ENCODE measurements at places on chromosomes 3 and 15.

GRCh38 chr15:62413786-62414185 lies 248.7 kb upstream of the C2CD4B start:
- no peak for DNase-seq

GRCh38 chr15:90959894-90960293 lies 5.2 kb downstream of the RCCD1 start:
- no peak for DNase-seq

- no peak for DNase-seq
Observed at GRCh38 chr15:91369823-91370222, 269.8 kb downstream of the SV2B start.

DNA sequence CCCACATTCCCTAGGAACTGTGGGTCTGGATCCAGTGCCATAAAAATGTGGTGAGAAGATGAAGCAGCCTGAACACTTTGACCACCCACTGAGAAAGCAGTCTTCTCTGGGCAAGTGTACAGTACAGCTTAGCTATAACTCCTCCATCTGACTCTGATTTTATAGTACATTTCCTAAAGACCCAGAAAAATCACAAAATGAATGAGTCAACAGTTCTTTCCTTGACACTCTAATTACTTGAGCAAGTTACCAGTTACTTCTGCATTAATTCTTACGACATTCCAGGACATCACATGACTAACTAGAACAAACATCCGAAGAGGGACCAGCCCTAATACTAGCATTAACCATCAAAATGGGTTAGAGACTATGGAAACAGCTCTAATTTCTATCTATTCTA lies 148.1 kb upstream of the PEX5L start:
- DNase-seq = no peak

- peak; percentile 42 for DNase-seq
Observed at GRCh38 chr3:51974963-51975851, at the start of gene ABHD14A. TSS of gene ABHD14A (plus strand) at chr3:51975064. CDS start at chr3:51975136, 72 bp downstream.

GRCh38 chr3:124577494-124578167 lies 152.6 kb upstream of the UMPS start:
- no peak for DNase-seq
